Activated CD8-positive, alpha-beta memory T cell treated with anti-CD3 and anti-CD28 coated beads for 1 hour (primary cell): ENCODE measurements at places on chromosomes 7 and 10.

- no peak for DNase-seq
Observed at GRCh38 chr7:93054975-93055374, 62.8 kb downstream of the SAMD9 start.

DNA sequence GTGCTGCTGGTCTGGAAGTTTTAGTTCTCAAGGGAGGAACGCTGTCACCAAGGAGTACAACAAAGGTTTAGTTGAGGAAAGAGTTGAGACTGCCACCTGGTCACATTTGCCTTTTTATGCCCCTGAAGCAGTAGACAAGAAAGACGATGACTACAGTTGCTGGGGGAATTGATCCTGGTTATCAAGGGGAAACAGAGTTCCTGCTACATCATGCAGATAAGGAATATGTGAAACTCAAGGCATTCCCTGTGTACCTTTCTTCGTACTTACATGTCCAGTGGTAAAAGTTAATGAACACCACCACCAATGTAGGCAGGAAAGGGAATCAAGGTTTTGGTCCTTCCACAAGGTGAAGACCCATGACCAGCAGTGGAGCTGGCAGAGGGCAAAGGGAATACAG is 31.8 kb downstream of the SLC35B4 start:
- no peak for DNase-seq

DNA sequence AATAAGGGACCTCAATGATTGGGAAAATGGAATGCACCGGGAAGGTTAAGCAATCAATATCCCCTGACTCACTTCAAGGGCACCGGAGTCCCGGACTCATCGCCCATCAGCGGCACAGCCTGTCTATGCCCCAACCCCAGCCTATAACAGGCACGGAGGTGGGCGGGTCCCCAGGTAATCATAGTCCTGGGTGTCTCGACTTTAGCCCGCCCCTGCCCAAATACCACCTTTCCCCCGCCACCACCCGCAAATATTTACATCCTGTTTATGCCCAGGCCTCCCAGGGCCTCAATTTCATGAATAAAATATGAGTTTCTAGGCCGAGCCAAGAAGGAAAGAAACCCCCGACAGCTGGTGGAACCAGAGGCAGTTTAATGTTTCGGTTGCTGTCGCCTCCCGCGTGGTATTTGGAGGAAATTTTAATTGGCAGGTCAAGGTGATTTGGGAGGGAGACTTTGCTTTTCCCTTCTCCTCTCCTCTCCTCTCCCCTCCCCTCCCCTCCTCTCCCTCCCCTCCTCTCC is 15.6 kb upstream of the RFC2 start:
- peak; percentile 10 for DNase-seq

GRCh38 chr10:129626796-129627435 is 159.9 kb downstream of the MGMT start:
- no peak for DNase-seq

DNA sequence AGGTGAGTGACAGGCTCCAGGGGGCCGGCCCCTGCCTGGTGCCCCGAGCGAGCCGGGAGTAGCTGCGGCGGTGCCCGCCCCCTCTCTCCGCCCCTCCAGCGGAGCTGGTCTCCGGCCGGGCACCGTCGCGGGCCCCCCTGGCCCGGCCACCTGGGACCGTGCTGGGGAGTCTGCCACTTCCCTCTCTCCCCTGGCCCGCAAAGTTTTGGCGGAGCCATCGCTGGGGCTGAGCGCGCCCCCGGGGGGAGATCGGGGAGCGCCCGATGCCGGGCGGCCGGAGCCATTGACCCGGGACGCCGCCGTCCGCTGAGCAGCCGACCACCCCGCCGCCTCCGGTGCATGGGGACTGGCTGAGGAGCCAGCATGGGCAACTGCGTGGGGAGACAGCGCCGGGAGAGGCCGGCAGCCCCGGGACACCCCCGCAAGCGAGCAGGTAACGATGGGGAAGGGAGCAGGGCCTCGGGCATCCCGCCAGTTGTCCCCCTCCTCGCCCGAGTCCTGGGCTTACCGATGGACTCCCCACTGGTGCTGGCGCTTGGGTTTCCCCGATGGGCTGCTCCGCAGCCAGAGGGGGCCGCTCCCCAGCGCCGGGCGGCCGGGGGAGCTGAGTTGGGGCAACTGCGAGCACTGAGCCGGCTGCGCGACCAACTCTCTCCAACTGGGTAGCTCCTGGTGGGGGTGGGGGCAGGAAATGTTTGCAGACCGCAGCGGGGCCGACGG is at the start of gene UBTD1:
UBTD1 (plus strand) TSS at position 84 of the 720 bp plus-strand sequence; CDS start at position 364, 280 bp downstream.
- DNase-seq, result peak; percentile 19

- DNase-seq, result no peak
Observed at GRCh38 chr7:116499168-116500077, at the start of gene CAV2. TSS of gene CAV2 (plus strand) at chr7:116499738. CDS start at chr7:116499782, 44 bp downstream.

GRCh38 chr10:98951269-98952000 is 284.2 kb downstream of the HPSE2 start:
- DNase-seq, result no peak

DNA sequence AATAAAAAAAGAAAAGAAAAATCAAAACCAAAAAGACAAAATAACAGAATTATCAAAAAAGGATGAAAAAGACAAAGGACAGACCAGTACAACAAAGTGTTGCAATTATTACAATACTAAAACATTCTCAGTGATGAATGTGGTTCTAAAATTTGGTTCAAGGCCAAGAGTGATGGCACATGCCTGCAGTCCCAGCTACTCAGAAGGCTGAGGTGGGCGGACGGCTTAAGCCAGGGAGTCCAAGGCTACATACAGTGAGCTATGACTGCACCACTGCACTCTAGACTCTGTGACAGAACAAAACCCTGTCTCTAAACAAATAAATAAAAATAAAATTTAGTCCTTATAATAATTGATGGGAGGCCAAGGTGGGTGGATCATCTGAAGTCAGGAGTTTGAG is 14.5 kb downstream of the BAZ1B start:
- no peak for DNase-seq

GRCh38 chr7:101717628-101718357 is 88.7 kb upstream of the MYL10 start:
- no peak for DNase-seq

DNA sequence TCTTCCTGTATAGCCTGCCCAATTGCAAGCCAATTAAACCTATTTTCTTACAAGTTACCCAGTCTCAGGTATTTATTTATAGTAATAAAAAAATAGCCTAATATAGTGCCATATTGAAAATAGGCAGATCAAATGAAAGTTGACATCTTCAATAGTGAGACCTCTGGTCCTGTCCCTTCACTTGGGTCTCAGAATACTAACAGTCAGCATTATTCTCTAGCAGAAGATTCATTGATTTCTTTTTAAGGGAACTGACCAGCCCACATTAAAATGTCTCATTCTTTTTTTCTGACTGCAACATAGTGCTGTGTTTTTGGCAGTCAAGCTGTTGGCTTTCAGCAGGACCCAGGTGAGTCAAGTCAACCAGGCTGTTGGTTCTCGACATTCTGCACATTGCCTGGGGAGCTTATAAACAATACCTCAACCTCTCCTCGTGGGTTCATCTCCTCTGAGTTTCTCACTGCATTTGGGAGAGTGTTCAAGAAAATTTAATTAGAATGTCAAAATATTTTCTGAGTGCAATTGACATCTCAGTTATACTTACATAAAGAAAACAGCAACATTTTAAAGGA is 109.8 kb downstream of the MKX start:
- no peak for DNase-seq

DNA sequence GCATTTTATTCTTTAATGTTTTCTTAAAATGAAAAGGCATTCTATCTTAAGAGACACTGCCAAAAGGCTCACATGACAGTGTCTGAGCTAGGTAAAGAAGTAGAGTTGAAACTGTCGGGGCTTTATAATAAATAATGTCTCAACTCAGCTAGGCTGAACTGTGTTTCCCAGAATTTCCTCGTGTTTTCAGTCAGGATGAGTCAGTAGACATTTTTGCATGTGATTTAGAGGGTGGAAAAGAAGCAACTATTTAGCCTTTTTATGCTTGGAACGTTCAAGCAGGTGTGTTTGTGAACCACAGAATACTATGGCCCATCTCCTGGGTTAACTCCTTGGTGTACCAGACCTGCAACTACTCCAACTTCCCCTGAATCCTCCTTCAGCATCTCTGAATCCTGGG is 23.4 kb upstream of the LIPA start:
- DNase-seq, result no peak

DNA sequence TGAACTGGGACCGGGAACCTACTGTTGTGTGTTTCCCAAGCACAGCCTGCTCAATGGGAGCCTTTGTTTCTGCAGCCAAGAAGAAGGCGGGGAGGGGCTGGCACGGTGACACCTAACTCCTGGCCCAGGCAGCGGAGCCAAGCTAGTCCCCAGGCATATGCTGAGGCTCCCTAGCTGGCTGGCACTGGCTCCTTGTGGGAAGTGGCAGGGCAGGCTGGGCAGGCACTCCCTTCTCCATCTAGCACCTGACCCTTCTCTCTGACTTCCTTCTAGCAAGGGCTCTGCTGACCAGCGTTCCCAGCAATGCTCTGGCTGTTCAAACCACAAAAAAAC is 325.0 kb downstream of the PLXNA4 start:
- no peak for DNase-seq
